ENCODE measurements at places on chromosomes 6 and 20.

- no peak for DNase-seq
These were observed 295.2 kb downstream of the QKI start for GRCh38 chr6:163709693-163710092.

DNA sequence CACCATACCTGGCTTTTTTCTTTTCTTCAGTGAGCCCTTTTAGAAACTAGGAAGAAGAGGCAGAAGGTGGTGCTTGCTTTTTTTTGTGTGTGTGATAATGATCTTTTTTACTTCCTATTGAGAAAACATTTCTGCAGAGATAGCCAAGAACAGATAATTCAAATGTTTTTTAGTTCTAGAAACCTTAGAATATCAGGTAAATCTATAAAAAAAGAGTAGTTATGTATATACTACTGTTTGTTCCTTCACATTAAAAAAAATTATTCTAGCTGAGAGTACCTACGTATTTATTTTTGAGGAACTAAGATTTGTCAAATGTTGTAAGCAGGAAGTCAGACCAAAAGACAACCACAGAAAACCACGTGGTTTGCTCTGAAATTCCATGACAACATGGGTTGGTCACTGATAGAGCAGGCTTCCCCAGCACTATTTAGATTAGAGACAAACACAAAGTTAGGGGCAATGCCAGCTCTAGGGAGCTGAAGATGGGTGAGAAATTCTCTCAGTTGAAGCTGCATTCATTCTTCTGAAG is 12.8 kb downstream of the STK4 start:
- peak; percentile 47 for DNase-seq

GRCh38 chr6:149895833-149896271 is 2.1 kb downstream of the RAET1E start:
- DNase-seq: peak; percentile 29

DNA sequence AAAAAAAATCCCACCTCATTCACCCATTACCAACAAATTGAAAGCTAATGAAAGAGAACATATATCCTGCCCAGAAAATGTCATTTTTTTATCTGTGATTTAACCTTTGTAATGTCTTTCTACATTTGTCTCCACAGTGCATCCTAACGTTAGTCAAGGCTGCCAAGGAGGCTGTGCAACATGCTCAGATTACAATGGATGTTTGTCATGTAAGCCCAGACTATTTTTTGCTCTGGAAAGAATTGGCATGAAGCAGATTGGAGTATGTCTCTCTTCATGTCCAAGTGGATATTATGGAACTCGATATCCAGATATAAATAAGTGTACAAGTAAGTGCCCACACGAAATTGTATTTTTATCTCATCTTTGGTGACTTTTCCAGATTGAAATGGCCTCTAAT is 30.0 kb downstream of the RSPO3 start:
- DNase-seq: no peak

DNA sequence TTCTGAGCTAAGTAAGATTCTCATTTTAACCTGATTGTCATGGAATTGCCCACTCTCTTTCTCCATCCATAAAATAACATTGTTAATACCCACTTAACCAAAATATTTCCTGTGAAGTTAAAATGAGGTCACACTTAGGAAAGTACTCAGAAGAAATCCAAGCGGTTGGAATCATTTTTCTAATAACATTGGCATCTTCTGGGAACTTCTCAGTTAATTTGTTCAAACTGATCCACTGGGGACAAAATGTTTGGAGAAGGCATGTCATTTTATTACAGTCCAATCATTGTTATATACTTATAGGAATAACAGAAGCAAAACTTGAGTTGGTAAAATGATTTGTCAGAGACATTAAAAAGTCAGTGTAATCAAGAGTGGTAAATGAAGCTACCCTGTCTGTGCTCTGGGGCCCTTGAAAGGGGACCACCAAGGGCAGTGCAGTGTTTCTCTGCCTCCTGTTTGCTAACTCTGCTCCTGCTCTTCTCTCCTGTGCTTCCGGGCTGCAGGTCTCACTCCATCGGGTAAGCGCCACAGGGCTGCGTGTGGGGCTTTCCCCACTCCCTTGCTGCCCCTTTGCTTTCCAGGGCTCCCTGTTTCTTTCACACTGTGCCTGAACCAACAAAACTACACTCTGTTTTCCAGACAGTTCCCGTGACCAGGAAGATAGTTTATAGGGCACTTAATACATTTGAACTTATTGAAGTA is 50.1 kb downstream of the HDDC2 start:
- no peak for DNase-seq

- DNase-seq: no peak
These were observed 143.2 kb downstream of the SLC16A10 start for GRCh38 chr6:111230351-111231089.

GRCh38 chr6:70396796-70397729 is 16.2 kb upstream of the FAM135A start:
- no peak for DNase-seq

Measured in activated CD4-positive, alpha-beta T cell treated with anti-CD3 and anti-CD28 coated beads, Interleukin-2, amount 50 U/mL, for 1 hour (primary cell).